ENCODE measurements at places on chromosomes 7 and 10. TPM values are rescaled to one million over a fixed set of nuclear protein-coding genes. Genes with fewer than 3 reads are reported as not detected.

Gene JMJD1C
- 24.9 TPM for polyA plus RNA-seq

Gene OR2A12
- polyA plus RNA-seq = not detected

Gene ASB15
- polyA plus RNA-seq = not detected

Gene NDUFB8
- 184 TPM for polyA plus RNA-seq

Gene HABP2
- polyA plus RNA-seq = not detected

Gene NUTM2A
- polyA plus RNA-seq = 0.22 TPM

Gene ADIRF
- 157 TPM for polyA plus RNA-seq

Gene NRF1
- polyA plus RNA-seq = 9.2 TPM

Gene NFE2L3
- 14.2 TPM for polyA plus RNA-seq

Gene ANK3
- 9.1 TPM for polyA plus RNA-seq

Gene GIMAP5
- polyA plus RNA-seq = not detected

Gene NPSR1
- polyA plus RNA-seq = not detected

Gene MYOZ1
- not detected for polyA plus RNA-seq

Gene GHRHR
- polyA plus RNA-seq = not detected

Gene FGFBP3
- polyA plus RNA-seq = 0.06 TPM

Gene STEAP1B
- 12.0 TPM for polyA plus RNA-seq

Gene CLEC5A
- polyA plus RNA-seq = 0.07 TPM

Gene GPRIN2
- polyA plus RNA-seq = 0.42 TPM

Gene NYAP1
- 0.16 TPM for polyA plus RNA-seq

Gene CPN1
- polyA plus RNA-seq = not detected

Gene ZPBP
- polyA plus RNA-seq = not detected
